ENCODE measurements at places on chromosomes 12 and 14.

DNA sequence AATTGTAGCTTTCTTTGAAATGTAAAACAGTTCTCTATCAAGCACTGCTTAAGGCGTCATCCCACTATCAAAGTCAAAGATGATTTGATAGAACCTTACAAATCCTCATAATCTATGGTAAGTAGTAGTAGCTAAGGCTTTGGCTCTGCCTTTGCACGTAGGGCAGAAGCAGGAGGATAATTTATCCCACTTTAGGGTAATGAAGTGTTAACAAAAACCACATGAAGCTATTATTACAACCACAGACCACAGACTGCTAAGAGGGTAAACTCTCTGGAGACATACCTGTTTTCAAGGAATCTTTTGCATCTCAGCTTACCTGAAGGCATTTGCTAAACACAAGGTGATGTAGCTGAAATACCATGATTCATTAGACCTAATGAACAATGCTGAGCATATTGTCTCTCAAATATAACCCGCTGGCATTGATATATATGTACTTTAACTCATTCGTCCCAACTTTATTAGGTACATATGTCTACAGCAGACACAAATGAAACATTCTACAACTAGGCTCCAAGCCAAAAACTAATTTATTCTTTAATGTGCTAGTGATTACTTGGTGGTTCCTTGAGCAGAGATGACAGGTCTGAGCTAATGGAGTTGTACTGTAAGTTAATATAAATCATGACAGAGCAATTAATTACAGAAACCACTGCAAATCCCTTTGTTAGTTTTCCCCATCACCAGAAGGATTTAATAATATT, 368.8 kb downstream of the ETNK1 start:
- no peak for DNase-seq

GRCh38 chr12:130139567-130140421, 22.5 kb upstream of the FZD10 start:
- DNase-seq: no peak

DNA sequence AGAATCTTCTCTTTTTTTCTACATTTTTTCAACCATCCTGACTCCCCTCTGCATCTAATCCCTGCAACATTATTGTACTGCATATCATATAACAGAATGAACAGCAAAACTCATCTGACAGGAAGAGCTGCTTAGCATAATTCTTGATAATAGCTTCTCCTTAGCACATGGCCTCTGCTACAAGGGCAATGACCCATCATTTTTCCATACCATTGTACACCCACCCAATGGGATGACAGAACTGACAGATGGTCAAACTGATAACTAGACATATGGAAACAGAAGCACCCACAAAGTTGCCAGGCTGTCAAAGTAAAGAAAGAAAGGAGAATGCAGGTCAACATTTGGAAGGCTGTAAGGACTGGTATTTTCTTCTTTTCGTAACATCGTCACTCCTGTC, 390.4 kb upstream of the USP15 start:
- no peak for DNase-seq

GRCh38 chr12:47095446-47096236, 15.9 kb upstream of the AMIGO2 start:
- no peak for DNase-seq

DNA sequence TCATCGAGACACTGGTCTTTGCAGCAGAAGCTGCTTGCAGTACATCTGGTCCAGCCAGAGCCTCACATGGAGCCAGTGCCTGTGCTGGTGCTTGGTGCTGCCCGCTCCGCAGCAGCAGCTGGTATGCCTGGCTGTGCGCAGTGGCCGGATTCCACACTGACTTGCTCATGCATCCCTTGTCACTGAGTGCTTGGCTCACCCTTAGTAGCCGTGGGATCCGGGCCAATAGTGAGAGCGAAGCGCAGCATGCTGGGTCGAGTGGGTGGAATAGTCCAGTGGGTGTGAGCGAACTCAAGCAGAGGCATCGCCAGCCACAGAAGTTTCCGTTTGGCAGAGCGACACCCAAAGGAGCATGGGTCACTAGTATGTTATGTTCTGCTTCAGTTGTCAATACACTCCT, 10.1 kb upstream of the FBXO33 start:
- DNase-seq: no peak

- DNase-seq: no peak
Measured at GRCh38 chr12:89733579-89734201, 25.1 kb upstream of the ATP2B1 start.

- no peak for DNase-seq
Measured at GRCh38 chr14:93591506-93591905, 160.8 kb downstream of the UNC79 start.

- DNase-seq: no peak
Measured at GRCh38 chr12:46150735-46151134, 118.1 kb downstream of the SLC38A1 start.

GRCh38 chr14:70442750-70443149, 9.2 kb upstream of the ADAM21 start:
- DNase-seq: no peak

DNA sequence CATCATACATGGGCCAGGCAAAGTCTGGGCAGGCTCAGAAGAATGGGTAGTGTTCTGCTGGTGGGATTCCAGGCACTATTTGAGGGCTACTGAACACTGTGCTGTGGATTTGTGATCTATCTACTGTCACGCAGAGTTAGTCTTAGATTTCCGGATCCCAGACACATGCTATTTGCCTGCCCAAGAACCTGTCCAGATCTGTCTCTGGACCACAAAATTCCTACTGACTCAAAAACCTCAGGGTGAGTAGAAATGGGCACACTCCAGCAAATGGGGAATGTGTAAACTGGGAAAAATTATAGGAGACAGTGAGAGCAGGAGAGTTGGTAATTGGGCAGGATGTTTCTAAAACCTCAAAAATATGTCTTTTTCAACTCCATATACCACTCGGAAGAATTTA, 129.9 kb downstream of the GALC start:
- no peak for DNase-seq

DNA sequence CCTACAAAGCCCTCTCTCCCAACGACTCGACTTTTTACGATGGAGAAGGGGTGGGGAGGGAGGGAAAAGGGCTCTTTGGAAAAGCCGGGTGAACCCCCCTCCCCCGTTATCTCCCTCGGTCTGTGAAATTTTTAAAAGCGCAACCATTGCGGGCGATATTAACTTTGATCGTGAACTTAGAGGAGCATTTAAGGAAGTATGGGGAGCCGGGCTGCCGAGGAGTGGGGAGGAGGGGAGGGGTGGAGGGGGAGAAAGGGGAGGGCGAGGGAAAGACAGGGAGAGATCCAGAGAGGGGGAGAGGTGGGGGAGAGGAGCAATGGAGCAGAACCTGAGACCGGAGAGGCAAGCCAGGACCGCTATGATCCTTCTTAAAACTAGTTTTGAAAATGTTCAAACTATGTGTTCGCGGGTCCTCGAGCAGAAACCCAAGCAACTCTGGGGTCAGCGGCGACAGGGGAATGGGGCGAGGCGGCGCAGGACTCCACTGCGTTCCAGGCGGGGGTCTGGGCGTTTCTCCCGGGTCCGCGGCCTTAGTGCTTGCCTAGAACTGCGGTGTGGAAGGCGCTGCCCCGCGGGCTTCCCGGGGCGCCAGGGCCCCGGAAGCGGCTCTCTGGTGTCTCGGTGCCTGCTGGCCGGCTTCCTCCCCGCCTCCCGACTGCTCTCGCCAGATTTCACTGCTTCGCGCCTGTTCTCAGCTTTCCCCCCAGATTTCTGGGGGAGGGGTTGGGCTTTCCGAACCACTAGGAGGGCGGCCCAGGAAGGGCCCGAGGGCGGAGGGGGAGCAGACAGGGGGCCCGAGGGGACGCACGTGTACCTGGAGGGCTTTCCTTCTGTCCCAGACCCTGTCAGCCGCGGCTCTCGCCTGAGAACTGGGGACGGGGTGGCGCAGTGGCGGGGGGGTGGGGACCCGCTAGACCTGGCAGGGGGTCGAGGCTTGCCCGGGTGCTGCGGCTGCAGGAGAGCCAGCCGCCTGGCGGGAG, at the start of gene HOTAIR:
Gene HOTAIR, minus strand, starts transcription at position 871 of the 980 bp plus-strand sequence.
- no peak for DNase-seq

DNA sequence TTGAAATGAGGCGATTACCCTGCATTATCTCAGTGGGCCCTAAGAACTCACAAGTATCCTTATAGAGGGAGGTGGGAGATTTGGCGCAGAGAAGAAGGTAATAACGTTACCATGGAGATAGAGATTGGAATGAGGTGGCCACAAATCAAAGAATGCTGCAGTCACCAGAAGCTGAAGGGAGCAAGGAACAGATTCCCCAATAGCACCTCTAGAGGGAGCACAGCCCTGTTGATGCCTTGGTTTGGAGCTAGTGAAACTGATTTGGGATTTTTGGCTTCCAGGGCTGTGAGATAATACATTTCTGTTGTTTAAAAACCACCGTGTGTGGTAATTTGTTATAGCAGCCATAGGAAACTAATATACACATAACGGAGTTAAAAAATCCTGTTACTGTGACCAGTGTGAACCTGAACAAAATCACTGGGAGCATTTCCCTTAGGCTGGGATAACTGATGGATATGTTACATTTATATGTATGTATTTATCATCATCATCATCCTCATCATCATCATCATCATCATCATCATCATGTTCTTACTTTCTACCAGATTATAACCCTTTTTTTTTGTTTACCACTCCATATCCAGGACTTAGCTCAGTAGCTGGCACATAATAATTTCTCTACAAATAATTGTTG, 100.3 kb downstream of the LIN7A start:
- no peak for DNase-seq

DNA sequence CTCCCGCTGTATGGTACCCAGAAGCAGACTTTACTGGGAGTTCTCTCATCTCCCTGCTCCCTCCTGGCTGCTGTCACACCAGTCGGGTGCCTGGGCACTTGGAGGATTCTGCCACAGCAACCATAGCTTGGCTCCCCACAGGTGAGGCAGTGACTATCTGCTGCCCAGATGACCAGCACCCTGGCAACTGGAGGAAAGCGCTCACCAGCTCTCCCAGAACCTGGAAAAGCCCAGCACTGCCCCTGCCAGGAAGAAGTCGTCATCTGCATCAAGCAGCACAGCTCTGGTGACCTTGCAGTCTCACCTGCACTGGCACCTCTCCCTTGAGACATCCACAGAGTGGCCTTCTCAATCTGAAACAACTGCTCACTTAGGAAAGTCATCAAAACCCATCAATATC, 31.9 kb upstream of the TC2N start:
- no peak for DNase-seq

GRCh38 chr12:70962226-70962794, 41.8 kb upstream of the PTPRR start:
- DNase-seq: no peak

DNA sequence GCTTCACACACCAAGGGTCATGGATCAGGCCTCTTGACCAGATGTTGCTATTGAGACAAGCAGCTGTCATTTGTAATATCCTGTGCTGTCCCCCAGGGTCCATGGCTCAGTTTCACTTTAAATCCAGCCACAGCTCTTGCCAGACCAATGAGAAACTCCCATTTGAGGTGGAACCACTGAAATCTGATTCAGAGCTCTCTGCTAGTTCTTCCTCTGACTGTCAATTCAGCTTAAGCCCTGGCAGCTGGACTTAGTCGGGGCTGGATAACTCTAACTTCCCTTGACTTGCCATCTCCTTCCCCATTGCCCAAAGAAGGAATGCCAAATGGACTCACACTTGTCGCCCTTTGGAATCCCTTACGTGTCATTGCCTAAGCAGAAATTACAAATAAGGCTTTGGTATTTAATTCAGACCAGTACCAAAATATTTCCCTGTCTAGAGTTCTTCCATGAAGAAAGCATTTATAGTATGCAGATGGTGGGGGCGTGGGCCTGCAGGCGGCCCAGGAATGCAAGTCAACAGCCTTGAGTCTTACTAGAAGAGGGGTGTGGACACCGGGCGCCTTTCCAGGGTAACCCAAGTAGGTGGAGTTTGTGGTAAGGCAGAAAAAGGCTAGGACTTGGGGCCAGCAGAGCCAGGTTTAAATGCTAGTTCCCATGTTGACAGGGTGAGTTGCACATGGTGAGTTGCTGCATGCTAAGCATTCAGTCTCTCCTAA, 96.9 kb upstream of the TMPO start:
- DNase-seq: no peak

DNA sequence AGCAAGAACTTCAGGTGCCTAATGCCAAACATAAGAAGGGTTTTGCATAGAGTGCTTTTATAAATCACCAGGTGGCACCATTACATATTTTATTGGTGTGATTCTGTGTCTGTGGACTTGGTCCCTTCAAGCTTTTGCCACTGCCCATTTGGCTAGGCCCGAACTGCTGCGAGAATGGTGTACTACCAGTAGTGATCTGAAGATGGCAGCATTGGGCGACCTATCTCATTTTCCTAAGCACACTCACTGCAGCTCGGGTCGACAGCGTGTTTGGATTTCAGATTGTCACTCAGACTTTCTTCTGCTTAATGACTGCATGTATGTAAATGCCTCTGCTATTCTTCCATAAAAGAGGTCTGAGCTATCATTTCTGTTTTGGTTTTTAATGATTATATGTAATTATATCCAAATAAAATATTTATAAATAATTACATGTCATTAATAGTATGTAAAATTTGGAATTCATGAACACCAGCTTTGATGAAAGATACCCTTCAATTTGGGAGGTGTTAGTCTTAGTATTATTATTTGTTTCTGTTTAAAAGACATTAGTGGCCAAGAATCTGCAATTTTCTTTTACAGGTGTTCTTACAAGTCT, 78.5 kb downstream of the TPH2 start:
- no peak for DNase-seq

GRCh38 chr12:113364698-113365097, 6.3 kb downstream of the PLBD2 start:
- DNase-seq: no peak

DNA sequence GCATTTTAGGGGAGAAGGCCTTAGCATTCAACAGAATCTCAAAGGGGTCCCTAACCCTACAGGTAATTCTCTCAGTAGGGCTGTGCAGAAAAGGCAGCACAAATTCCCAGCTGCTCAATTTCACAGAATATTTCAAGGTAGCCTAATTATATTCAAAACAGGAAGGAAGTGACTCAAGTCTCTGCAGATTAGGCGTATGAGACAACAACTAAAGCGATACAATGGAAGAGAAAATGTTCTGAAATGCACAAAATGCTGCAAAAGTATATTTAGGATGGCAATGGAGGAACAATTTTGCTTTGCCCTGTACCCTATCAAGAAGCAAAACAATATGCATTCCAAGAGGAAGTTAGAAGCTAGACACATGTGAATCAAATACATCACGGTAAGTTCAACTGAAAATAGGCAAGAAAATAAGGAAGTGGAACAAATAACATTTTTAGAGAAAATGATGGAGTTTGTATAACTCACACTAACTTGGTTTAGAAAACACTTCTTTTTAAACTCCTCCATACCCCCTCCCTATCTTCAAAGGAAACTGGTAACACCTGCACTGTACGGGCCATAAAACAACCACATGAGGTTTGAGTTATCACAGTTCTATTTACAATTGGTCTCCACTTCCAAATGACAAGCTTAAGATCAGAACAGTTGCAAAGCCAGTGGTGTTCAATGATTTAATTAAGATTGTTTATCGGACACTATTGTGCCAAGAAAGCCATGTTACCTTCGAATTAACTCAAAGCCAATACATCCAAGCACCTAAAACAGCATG, 1.6 kb downstream of the GIT2 start:
- DNase-seq: no peak

- DNase-seq: peak; percentile 67
Measured at GRCh38 chr14:99266181-99267178, 5.5 kb downstream of the BCL11B start.

GRCh38 chr14:81033698-81034240, 78.3 kb downstream of the TSHR start:
- no peak for DNase-seq

- DNase-seq: no peak
Measured at GRCh38 chr14:35355981-35356841, 48.3 kb downstream of the NFKBIA start.
